ENCODE measurements at places on chromosomes 2 and 18.

GRCh38 chr2:235636546-235636945 lies 142.7 kb downstream of the AGAP1 start:
- no peak for DNase-seq

GRCh38 chr2:231554327-231554726 lies 24.1 kb upstream of the NMUR1 start:
- no peak for DNase-seq

DNA sequence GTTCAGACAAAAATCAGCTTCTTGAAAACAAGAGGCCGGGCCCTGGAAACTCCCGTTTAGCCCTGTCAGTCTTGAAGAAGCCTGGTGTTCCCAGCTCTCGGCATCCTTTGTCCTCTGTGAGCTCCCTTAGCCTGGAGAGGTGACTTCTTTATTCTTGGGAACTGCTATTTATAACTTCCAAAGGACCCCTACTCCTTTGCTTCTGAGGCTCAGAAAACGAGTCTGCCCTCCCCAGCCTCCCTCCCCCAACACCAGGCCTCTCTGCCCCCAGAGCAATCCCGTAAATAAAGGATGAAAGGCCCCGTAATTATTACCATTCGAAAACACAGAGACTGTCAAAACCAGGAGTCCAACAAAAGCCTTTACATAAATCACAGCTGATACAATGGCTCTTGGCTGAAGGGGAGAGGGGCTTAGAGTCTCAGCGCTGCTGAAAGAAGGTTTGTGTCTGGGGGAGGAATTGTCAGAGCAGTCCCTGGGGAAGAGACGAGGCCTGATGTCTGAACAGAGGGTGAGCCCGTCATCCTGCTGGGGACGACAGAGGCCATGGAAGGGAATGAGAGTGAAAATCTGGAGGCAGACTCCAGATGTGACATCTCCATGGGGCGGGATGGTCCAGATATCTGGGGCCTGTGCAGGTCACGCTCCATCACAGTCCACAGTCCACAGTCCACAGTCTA lies 283.0 kb downstream of the MYCN start:
- no peak for DNase-seq

GRCh38 chr18:10490401-10491165 lies 35.2 kb upstream of the NAPG start:
- no peak for DNase-seq

DNA sequence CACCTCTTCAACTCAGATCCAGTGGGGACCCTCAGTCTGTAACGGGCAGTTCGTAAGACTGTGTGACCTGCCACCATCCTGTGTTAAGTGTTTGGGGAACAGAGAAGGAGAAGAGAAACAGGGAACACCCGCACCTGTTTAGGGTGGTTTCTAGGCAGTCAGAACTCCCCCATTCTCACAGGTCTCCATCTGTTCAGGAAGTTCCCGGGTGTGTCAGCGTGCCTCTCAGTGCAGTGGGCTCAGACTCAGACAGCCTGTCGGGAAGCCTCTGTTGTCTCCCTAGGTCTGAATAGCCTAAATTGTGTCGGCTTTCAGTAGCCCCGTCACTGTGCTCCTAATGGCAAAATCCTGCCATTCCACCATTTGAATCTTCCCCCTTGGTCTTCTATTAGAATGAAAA lies 256.6 kb downstream of the LOXHD1 start:
- DNase-seq = no peak

- DNase-seq = no peak
Measured at GRCh38 chr2:37623406-37623805, 48.0 kb downstream of the CDC42EP3 start.

- DNase-seq = no peak
Measured at GRCh38 chr2:145341536-145341935, 821.6 kb upstream of the ZEB2 start.

- no peak for DNase-seq
Measured at GRCh38 chr2:182043861-182044260, 58.2 kb downstream of the PPP1R1C start.

DNA sequence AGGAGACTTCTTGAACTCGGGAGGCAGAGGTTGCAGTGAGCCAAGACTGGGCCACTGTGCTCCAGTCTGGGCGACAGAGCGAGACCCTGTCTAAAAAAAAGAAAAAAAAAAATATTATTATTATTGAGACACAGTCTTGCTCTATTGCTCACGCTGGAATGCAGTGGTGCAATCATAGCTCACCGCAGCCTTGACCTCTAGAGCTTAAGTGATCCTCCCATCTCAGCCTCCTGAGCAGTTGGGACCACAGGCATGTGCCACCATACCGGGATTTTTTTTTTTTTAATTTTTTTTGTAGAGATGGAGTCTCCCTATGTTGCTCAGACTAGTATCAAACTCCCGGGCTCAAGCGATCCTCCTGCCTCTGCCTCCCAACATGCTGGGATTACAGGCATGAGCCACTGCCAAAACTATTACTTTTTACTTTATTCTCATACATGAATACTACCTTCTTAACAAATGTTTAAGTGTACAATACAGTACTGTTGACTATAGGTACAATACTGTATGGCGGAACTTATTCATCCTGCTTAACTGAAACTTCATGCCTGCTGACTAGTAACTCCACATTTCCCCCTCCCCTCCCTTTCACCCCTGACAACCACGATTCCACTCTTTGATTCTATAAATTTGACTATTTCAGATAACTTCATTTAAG lies 15.5 kb downstream of the FBXO11 start:
- no peak for DNase-seq

- no peak for DNase-seq
Measured at GRCh38 chr2:153394247-153394646, 84.3 kb downstream of the RPRM start.

DNA sequence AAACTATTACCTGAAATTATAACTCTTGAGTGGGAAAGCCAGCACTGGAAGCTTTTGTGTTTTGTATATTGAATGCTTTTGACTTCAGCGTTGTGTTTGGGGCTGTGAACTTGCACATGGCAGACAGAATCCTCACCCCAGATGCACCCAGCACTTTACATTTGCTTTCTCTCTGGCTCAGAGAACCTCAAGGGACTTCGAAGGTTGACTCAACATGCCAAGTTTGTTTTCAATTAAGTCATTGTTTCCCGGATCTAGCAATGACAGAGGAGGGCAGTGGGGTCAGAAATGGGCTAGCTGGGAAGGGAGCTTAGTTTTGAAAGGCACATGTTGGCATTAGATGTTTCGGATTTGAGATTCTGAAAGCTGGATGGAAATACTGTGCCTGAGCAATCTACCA lies 22.4 kb downstream of the TET3 start:
- peak; percentile 53 for DNase-seq

GRCh38 chr2:200220251-200220650 lies 86.2 kb upstream of the SPATS2L start:
- peak; percentile 21 for DNase-seq

- DNase-seq = no peak
Measured at GRCh38 chr2:20596193-20596972, 54.5 kb downstream of the HS1BP3 start.

DNA sequence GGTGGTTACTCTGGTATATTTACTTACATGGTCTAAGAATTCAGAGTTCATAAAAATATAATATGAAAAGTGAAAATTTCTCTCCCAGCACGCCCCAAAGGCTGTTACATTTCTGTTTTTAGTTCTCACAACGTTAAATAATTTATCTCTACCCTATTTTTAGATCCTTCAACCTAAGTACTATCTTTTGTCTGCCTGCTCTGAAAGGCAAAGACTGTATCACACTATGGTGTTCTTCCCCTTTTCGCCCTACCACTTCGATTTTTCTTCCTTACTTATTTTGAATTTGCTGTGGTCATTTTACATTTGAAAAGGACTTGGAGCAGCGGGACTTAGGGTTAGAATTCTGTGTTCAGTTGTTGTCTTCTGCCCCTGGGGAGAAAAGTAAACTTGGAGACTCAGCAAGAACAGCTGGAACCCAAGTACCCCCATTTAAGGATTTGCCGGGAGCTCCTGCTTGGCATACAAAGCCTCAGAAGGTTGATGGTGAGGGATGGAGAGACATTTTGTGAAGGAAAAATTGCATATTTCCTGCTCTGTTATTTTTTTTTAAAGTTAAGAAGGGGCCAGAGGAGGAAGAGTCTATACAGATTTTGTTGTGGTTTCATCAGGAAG lies 19.0 kb downstream of the ADAM23 start:
- no peak for DNase-seq

All from fibroblast of skin of right quadriceps (primary cell).